NCI-H1105 (cell line): ENCODE measurements at places on chromosomes 5 and 9.
A peak's percentile ranks its signal among the peaks of the same experiment; 100 is the strongest.

- DNase-seq = no peak
Measured at GRCh38 chr5:45262061-45262590, 434.1 kb downstream of the HCN1 start.

- DNase-seq = no peak
Measured at GRCh38 chr9:137253717-137254623, 1.2 kb upstream of the NELFB start.

- no peak for DNase-seq
Measured at GRCh38 chr5:172575816-172576545, 65.1 kb upstream of the NEURL1B start.

DNA sequence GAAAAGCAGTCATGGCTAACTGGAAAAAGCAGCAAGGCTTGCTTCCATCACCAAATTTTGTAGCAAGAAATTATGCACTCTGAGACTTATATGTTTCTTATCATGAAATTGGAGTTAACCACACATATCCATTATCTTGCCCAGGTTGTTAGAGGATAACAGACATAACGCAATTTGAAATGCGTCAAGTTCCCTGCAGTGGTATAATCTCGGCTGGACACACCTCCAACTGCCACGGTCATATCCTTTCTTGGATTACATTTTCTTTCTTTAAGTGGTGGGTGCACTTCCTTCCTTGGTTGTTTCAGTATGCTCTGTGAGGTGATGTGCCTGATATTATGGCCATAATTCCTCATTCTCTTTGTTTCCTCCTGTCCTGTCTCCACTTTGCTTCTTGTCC, 695.0 kb upstream of the DMAC1 start:
- no peak for DNase-seq

DNA sequence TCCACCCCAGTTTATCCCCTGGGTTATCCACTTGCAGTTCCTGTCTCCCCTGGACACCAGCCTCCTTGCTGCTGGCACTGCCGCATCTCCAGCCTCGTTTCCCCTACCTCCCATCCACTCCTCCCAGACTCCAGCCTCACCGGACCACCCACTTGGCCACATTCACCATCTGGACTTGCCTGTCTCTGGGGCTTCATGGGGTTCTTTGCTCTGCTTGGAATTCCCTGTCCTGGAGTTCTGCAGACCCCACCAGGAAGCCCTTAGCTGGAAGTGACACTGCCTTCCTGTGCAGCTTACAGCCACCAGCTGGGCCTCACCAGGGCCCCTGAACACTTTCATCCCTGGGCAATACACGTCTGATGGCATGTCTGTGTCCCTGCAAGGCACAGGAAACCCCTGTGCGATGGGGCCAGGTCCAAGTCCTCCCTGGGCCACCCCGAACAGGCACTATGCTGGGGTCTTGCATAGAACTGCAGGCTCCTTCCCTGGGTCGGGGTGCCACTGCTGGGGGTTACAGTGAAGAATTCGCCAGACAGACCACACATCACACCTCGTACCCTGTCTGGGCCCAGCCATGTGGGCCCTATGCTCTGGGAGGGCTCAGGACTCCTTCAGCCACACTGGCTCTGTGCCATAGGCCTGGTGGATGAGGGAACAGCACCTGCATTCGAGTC, 3.0 kb downstream of the FLT4 start:
- no peak for DNase-seq

- no peak for DNase-seq
Measured at GRCh38 chr5:119016125-119016774, 27.9 kb upstream of the DTWD2 start.

DNA sequence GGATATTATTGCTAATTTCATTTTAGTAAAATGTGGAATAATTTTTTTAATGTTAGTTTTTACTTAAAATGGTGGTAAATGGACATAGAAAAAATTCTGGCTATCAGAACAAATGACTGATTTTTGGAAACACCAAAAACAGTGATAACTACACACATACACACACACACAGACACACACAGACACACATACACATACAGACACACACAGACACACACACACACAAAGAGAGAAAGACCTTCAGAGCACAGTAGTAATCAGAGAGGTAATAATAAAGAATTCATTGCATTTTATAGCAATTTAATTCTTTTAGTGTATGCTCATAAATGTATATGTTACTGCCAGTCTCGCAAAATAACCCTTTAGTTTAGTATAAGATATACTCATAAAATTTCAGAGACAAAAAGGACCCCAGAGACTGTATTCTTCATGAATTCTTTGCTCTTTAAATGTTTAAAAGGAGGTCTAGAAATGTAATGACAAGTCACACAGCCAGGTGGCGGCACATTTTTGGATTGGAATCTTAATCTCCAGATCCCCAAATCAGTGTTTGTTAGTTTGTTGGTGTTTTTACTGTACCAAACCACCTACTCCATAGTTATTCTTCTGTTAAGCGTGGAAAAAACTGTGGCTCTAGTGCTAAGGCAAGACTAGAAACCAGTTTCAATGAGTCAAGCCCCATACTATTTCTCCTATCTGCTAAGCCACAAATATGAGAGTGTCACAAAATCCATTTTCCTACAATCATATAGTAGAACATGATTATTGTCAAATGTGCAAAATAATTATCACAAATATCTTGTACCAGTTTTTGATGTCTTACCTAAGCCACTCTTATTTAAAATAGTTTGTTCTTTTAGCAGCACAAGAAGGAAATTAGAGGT, 109.9 kb downstream of the EDIL3 start:
- no peak for DNase-seq

GRCh38 chr9:3509926-3510325, 15.9 kb downstream of the RFX3 start:
- no peak for DNase-seq

DNA sequence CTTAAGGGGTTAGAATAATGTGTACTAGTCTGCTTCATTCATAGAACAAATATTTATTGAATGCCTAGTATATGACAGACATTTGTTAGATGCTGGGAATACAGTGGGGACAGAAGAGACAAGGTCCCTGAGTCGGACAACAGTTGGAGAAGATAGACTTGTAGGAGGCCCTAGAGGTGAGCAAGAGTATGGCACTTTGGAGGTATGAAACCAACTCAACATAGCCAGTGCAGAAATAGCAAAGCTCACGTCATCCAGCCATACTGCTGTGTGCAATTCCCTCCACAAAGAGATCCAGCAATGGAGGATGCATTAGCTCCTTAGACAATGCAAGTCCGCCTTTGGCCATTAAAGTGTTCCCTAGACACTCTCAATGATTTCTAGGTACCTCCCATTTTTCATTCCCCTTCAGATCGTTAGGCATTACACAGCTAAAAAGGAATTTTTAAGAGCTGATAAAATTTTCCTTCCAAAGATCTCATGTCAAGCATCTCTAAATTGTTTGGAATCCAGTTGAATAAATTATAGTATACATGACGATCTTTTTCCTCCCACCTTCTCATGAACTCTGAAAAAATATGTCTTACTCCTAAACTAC, 1949.6 kb upstream of the WWC1 start:
- no peak for DNase-seq

DNA sequence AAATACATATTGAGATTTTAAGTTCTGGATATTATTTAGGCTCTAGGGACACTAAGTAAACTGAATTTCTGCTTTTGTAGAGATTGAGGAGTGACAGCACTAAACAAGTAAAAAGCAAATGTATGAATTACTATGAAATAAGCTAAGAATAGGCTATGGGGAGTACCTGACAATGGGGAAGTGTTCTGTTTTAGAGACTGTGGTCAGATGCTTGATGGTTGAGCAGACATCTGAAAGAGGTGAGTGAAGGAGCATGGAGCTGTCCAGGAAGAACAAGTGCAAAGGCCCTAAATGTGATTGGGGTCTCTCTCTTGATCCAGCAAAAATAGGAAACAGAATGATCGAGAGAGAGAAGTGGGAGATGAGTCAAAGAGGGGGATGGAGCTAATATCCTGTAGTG, 111.7 kb downstream of the JAKMIP2 start:
- no peak for DNase-seq

GRCh38 chr5:167893271-167893670, 398.2 kb upstream of the WWC1 start:
- DNase-seq = no peak

DNA sequence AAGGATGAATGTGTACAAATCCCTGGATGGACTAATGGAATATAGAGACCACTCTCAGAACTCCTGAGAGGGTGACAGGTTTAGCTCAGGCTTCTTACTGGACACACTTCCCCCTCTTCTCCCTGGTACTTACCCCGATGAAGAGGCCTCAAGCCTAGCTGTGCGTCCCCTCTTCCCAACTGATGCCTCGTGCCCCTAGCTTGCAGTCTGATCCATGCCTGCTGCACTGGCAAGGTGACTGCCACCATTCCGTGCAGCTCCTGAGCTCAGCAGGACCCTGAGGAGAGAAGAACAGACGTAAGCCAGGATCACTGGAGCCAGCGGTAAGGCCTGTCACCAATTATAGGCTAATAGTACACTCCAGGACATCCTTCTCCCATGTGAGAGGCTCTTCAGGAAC, 5.5 kb upstream of the STOML2 start:
- no peak for DNase-seq

DNA sequence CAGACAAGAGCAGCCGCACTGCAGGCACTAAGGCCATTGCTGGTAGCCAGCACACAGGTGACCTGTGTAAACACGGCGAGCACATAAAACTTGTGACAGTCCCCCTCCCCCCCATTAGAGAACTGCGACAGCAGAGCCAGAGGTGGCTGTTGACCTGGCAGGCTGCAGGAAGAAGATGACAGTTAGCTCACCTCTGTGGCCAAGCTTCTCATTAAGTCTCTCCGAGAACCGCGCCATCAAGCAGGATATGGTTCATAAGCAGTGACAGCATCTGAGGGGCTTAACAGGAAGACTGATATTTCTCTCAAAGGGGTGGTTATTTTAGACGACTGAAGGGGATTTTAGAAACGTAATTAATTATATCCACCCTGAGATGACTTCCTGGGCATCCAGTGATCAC, 5.2 kb downstream of the SURF4 start:
- DNase-seq = no peak

- DNase-seq = no peak
Measured at GRCh38 chr9:112295174-112295573, 38.2 kb downstream of the PTBP3 start.

GRCh38 chr5:103657301-103657700, 94.7 kb upstream of the NUDT12 start:
- no peak for DNase-seq

DNA sequence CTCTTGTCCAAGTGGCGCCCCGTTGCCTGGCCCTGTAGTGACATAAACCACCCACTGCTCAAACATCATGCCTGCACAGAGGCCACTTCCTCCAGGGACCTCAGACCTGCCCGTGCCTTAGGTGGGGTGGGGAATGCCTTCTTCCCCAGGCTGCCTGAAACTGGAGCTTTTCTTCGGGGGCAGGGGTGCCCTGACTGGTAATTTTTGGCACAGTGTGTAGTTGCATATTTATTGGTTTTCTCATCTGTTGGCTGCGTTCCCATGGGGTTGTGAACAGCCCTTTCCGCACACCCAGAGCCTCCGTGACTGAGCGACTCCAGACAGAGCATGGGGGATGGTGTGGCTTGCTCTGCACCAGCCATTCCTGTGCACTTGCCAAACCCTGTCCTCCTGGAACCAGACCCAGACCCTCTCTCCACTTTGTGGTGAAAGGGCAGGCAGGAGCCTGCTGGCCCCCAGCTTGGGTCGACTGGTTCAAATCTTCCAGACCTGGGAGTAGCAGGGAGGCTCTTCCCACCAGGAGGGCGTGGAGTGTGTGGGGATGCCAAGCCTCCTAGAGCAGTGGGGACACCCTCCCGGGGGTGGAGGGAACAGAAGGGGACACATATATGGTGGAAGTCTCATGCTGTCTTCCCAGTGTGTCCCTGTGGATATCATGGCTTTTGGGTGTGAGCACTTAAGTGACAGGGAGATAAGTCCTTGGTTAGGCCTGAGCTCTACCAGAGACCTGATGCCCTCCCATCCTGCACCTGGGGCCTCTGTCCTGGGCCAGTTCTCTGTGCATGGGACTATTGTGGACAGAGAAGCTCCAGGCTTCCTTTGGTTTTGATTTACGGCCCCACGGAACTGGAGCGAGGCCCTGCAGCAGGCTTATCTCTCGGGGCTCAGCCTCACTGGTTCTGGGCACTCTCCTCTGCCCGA, 39.6 kb downstream of the WNK2 start:
- peak; percentile 70 for DNase-seq

- no peak for DNase-seq
Measured at GRCh38 chr5:69167493-69167855, 524 bp downstream of the CCNB1 start.

GRCh38 chr5:77869116-77869798, 93.1 kb upstream of the TBCA start:
- DNase-seq = no peak

- no peak for DNase-seq
Measured at GRCh38 chr9:80664327-80665210, 1024.8 kb downstream of the TLE1 start.

DNA sequence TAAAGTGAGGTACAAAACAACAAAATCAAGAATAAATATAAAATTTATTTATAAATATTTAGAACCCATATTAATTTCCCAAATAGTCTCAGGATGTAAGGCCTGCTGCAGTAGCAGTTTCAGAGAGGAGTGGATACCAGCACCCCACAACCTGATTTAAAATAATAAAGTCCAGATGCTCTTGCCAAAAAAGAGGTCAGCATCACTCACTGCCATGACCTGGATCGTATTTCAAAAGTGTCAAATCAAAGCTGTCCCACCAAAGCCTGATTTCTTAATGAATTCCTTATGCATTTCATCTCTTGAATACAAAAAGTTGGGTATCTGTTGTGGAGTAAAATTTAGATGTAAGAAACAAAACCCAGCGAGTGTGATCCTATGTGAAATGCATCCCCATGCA, 58.0 kb upstream of the ROR2 start:
- no peak for DNase-seq

DNA sequence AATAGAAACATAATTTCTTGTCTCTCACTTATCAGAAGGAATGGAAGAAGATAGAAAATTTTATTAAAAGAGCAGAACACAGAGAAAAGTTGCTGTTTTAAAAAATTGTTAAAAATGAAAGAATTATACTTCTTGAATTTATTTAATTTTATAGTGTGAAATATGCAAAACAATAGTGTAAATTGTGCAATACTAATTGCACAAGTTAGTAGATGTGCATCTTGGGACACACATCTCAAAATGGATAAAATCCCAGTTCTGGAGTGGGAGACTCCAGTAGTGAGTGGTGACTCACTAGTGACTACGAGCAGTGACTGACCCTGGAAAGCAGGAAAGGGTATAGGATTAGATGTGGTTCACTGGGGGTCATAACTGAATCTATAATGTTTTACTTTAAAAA, 223.2 kb downstream of the MSX2 start:
- DNase-seq = no peak
